CD4-positive, alpha-beta T cell treated with Interleukin-10 for 1 hour (primary cell): ENCODE measurements at places on chromosomes 5 and 9.
A peak's percentile ranks its signal among the peaks of the same experiment; 100 is the strongest.

DNA sequence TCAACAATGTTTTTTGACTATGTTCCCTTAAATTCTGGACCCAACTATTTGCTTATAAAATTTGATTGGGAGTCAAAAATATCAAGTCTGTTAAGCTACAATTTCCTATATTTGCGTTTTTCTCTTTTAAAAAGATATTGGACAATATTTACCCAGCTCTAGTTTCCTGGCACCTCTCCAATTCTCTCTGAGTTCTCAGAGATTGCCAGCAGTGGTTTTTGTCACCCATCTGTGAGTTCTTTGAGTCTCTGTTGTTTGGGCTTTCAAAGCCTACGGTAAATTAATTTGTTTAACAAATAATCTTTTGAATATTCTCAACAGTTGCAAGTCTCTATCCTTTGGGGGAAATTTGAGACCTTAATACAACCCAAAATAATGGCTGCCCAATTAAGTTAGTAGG is 174.2 kb upstream of the PUM3 start:
- DNase-seq: no peak

- no peak for DNase-seq
Measured at GRCh38 chr5:39947657-39948056, 522.9 kb upstream of the DAB2 start.

- no peak for DNase-seq
Measured at GRCh38 chr9:6915635-6916034, 157.9 kb downstream of the KDM4C start.

- DNase-seq: no peak
Measured at GRCh38 chr9:69443178-69443577, 118.2 kb downstream of the ENTREP1 start.

- DNase-seq: no peak
Measured at GRCh38 chr5:751496-751895, 33.0 kb downstream of the ZDHHC11B start.

- no peak for DNase-seq
Measured at GRCh38 chr5:80565330-80565729, 4.8 kb downstream of the ANKRD34B start.

DNA sequence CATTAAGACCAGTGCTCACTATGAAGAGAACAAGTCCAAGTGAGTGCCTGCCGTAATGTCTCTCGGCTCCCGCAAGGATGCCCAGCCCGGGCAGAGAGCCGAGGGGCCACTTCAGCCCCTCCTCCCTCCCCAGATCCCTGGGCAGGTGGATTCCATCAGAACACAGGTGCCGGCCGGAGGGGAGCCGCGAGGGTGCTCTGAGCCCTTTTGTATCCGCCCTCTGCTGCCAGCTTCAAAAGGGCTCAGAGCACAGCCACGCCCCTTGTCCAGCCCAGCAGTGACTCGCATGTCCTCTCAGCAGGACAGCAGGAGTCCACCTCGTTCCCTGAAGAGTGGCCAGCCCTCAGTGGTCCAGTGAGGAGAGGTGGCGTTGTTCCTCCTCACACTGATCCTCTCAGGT is 43.9 kb downstream of the CYFIP2 start:
- DNase-seq: no peak

DNA sequence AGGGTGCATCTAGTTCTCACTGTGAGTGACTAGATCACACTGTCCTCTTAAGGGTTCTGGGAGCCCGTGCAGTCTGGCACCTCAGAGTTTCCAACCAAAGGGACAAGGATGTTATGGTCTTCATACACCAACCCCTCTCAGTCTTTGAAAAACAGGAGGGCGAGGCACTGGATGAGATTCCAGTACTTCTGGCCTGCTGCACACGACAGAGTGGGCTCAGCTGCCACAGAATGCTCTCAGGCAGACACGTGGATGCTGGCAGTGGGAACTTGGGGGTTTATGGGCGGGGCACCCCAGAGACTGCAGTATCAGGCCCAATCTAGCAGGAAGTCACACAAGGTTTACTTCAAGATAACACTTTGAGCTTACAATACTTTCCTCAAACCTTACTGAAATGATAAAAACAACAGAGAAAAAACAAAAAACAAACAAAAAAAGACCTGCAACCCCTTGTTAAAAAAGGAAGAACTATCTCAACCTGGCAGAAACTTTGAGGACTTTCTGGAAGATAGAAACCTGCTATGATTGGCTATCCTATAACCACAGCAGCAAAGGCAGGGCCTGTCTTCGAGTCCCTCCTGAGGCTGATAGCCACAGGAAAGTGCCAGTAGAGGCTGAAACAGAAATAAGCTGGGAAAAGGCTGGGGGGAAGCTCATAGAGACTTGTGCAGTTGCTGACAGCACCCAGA is 28.3 kb upstream of the TGFBR1 start:
- DNase-seq: peak; percentile 62

DNA sequence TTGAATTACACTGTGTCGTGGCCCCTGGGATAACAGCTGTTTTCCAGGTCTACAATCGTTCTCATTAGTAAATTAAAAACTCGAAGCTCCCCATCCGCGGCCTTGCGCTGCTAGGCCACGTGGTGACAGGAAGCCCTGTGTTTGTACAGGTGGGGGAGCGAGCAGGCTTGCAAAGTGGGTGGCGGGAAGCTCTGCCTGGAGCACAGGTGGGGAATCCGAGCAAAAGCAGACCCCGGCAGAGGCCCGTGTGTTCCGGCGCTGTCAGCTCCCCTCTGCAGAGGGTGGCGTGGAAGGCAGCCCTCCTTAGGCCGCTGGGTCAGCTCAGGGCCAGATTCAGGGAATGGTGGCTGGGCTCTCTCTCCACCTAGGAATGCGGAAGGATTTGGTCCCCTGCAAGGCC is 59.5 kb upstream of the ERCC6L2 start:
- no peak for DNase-seq

GRCh38 chr9:95044731-95045508 is 272.6 kb downstream of the FANCC start:
- DNase-seq: no peak

GRCh38 chr9:37908283-37908682 is 4.4 kb upstream of the SLC25A51 start:
- DNase-seq: no peak

GRCh38 chr9:79247021-79247420 is 324.7 kb upstream of the TLE4 start:
- DNase-seq: no peak
